ENCODE measurements at places on chromosomes 11 and 22.

GRCh38 chr22:48715511-48715910 lies 1112.2 kb downstream of the BRD1 start:
- no peak for DNase-seq

DNA sequence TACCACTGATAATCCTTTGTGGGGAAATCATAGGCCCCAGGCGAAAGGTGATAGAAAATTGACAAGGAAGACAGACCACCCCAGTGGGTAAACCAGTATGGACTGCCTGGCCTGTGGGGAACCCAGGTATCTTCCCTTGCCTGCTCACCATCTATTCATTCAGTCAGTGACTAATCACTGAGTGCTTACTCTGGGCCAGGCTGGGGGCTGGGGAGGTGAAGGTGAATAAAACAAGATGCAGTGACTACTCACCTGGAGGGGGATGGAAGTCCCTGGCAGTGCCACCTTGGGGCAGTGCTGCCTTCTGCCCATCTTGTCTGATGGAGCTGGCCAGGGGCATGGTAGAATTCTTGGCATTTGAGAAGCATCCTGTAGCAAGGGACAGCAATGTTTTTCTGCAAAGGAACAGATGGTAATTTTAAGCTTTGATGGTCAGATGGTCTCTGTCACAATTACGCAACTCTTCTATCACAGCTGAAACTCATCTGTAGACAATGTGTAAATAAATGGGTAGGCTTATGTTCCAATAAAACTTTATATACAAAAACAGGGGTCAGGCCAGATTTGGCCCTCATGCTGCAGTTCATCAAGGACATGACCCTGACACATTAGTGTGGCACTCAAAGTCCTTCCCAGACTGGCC lies 4.6 kb downstream of the ISX start:
- DNase-seq = no peak

DNA sequence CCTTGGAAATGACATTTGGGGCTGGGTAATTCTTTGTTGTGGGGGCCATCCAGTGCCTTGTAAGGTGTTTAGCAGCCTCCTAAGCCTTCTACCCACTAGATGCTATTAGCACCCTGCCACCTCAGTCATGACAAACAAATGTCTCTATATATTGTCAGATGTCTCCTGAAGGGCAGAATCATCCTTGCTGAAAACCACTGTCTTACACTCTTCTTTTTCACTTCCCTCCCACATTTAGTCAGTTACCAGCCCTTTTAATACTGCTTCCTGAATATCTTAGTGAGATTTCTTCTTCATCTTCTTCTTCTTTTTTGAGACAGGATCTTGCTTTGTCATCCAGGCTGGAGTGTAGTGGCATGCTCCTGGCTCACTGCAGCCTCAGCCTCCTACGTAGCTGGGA lies 33.1 kb downstream of the TNRC6B start:
- DNase-seq = no peak

DNA sequence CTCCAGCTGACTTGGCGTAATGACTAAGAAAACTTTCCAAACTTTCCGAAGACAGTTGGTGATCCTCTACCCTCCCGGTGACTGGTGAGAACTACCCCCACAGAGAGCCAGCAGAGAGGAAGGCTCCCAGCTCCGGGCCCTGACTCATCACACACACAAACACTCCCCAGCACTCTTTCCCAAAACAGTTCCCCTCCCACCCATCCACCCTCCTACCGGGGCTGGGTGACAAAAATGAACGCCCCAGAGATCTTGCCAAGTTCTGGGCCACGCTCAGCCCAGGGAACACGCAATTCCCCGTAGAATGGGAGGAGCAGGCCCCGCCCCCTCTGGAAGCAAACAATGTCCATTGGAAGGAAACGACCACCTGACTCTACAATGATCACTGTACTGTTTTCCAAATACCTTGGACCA lies 21.3 kb upstream of the JAM3 start:
- no peak for DNase-seq

DNA sequence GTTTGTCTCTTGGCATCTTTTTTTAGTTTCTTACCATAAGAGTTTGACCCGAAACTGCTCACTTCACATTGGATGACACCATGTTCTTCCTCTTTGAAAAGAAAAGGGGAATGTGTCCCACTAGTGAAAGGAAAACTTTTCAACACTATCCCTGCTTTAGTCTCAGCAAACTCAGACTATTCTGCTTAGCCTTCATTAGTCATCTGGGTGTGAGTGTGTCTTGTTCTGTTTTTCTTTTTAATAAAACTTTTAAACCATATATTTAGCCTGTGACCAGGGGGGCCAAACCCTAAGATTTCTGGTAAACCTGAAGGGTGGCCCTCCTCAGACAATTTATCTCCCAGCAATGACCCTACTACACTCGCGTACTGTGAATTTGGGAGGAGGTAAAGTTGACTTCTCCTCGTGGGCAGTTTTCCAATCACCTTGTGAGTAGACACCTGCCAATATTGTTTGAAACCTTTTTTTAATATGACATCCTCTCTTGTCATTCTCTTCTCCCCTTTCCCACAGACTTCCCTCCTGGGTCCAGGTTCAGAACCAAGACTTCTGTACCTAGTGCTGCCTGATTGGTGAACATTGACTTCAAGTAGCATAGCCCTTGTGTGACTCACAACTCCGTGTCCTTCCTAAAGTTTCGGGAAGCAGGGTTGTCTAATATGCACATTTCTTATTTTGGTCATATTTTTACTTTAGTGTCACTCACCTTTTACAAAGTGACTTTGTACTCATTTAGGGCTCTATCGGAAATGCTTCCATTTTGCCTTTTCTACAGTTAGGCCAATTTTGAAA lies 39.9 kb downstream of the DBX1 start:
- no peak for DNase-seq

DNA sequence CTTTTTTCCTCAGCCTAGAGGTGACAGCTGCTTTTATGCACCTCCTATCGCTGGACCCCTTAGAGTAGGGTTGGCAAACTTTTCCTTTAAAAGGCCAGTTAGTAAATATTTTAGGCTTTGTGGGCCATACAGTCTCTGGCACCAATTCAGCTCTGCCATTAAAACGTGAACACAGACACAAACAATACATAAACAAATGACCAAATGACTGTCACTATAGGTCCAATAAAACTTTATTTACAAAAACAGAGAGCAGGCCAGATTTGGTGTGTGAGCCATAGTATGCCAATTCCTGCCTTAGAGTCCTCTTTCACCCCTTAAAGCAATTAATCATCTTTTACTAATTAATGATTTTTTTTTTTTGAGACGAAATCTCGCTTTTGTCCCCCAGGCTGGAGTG lies 61.1 kb upstream of the RPS13 start:
- DNase-seq = no peak

DNA sequence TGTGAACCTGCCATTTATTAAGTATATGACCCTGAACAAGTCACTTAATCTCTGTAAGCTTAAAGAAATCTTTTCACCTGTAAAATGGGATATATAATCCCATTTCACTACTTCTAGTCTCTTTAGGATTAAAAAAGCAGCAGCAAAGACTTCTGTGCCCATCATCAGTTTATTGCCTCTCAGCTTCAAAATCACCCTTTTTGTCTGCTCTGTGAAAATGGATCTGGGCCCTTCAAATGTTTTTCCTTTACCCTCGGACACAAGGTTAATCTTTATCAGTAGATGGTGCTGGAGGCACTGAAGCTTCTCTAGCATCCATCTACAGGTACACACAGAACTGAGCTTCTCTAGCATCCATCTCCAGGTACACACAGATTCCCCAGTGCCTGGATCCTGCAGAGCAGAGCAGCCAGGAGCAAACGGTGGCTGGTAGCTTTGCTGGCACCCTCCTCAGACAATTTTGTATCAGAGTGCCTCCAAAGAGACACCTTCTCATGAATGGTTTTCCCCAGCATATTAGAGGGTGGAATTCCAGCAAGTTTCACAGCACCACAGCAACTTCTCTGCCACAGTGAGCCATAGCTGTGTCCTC lies 56.8 kb downstream of the CADM1 start:
- no peak for DNase-seq

DNA sequence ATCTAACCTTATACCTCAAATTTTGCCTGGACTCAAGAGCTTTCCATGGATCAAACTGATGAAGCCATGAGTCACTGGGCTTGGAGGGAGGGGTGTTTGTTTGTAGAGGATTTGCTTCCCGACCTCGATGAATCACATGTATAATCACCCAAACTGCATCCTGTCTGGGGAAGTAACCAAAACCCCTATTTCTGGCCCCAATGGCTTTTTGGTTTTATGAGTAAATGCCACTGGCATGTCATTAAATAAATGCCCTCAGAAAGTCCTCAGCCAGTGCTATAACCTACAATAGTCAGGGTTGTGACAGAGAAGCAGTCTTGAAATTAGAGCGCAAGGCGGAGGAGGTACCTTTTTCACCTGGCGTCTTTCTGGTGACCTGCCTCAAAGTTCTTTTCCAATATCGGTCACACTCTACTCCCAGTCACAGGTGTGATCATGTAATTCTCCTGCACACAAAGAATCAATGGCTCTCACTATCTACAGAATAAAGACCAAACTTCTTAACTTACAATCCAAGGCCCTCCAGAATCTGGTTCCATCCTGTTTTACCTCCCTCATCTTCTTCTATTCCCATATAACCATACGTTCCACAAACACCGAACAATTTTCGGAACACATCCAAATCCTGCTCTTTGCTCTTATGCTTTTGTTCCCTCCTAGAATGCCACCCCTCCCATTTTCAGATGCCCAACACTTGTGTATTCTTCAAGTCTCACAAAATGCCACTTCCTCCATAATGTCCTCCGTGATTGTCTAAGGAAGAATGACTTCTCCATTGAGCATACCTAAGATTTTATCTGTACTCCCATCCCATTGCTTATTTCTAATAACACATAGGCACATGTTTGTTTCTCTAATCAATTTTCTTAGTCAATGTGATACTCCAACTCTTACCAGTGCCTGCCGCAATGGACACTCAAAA lies 81.3 kb upstream of the BLID start:
- no peak for DNase-seq

DNA sequence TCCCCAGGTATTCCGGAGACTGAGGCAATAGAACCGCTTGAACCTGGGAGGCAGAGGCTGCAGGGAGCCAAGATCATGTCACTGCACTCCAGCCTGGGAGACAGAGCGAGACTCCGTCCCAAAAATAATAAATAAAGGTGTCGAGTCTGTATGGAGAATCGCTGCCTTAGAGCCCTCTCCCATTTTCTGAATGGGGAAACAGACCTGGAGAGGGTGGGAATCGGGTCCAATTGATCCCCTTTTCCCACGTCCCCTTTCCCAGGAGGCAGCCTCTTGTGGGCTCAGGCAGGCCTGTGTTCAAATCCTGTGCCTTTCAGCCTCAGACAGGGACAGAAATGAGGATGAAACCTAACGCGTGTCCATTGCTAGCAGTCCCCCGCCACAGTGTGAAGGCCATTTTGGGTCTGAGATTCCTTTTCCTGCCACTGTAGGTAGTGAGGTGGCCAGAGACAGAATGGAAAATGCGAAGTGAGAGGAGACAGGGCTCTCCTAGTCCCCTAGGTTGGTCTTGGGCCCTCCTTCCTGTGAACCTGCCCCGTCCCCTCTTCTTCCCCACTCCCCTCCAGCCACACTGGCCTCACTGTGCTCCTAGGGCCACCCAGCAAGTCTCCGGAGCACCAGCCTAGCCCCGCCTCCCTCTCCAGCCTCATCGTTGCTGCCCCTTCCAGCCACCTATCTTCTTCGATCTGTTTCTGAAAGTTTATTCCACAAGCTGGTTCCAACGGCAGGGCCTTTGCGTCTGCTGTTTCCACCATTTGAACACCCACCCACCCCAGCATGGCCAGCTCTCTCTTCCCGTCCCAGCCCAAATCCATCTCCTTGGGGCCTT lies 2.7 kb upstream of the POLDIP3 start:
- DNase-seq = no peak

DNA sequence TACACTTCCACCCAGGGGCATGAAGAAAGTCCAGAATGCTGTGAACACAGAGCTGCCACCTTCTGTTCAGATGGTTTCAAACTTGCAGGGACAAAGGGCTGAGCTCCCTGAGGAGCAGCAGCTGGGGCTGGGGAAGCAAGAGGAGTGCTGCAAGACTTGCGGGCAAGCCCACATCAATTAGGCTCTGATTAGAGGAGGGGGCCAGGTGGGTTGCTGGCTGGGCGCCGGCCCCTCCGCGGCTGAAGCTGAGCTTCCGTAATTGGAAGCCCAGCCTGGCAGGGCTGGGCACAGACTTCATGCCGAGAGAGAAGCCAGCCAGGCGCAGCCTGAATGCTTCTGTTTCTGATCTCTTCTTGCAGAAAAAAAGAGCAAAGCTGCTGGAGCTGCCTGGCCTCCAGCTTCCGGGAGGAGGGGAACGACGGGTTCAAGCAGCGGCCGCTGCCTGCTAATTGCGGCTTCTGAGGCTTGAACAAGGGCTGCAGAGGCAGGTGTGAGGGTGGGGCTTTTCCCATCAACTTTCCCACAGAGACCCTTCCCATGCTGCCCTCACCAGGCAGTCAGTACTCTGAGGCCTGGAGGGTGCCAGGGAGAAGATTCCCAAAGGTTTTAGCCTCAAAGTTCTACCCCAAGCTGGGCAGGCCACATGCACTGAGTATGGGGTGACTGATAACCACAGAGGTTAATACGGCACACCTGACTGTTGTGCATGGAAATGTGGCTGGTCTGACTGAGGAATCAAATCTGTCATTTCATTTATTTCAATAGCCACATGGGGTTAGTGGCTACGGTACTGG lies 91.1 kb upstream of the LMO1 start:
- no peak for DNase-seq

DNA sequence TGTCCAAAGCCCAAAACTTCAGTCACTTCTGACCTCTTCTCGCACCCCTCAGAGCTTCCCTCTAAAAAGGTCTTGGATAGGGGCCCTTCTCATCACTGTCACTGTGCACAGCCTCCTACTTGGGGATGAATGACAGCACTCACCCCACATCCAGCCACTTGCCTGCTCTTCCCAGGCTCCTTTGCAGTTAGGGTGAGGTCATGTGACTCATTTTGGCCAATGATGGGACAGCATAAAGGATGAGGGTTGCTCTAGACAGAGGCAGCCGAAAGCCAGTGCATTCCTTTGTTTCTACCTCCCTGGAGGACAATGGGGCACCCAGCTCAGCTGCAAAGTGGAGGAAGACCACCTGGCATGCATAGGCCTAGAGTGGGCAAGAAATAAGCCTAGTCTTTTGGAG lies 1413.3 kb downstream of the TBC1D22A start:
- DNase-seq = no peak

GRCh38 chr11:108703916-108704315 lies 39.0 kb downstream of the DDX10 start:
- DNase-seq = no peak

DNA sequence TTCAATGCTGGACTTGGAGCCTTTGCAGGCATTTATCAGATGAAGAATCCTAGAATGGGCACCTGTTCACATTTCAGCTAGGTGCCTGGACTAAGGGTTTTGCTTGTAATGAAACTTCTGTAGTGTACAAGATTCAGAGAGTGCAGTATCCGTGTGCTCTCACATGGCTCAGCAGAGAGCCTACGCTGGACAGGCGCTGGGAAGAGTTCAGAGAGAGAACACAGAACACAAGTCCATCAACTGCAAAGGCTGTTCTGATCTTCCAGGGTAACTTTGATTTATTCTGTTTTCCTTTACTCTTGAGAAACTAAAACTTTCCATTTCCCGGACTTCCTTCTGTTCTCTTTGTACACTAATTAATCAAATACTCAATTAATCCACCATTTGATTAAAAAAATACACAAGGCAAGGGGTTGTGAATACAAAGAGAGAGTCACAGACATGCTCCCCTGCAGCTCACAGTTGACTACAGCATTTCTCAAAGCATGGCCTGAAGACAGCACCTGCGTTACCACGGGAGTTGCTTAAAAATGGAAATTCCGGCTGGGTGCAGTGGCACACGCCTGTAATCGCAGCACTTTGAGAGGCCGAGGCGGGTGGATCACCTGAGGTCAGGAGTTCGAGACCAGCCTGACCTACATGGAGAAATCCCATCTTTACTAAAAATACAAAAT lies 393.7 kb downstream of the LARGE1 start:
- no peak for DNase-seq

Measured in activated CD4-positive, alpha-beta T cell treated with anti-CD3 and anti-CD28 coated beads for 24 hours (primary cell).